ENCODE measurements at places on chromosomes 16 and 17.

DNA sequence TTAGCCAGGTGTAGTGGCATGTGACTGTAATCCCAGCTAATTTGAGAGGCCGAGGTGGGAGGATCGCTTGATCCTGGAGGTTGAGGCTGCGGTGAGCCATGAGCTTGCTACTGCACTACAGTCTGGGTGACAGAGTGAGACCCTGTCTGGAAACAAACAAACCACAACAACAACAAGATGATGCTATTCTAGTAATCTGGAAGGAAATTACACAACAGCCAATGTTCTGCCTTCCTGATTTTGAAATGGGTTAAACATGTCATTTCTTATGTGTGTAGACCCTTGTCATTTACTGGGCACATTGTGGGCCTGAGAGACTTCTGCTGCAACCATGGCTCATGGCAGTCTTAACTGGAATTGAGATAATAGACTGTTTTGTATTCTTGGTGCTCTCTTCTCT, 5.9 kb downstream of the COQ7 start:
- no peak for DNase-seq

GRCh38 chr16:11401161-11402050, 56.1 kb downstream of the RMI2 start:
- no peak for DNase-seq

DNA sequence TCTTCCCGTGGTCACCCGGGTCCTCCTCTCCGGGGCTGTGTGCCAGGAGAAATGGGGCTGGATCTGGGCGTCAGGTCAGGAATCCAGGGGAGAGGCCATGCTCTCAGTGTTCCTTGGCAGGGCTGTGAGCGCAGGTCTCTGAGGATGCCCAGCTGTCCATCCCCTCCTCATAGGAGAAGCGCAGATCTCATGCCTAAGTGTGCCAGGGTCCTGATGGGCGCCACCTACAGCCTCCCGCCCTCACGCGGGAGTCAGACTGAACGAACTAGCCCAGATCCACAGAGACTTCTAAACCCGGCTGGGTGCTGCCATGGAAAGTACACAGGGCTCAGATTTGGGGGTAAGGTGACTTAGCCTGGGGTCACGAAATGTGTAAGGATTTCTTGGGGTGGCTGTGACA, 24.3 kb downstream of the MGRN1 start:
- DNase-seq: no peak

DNA sequence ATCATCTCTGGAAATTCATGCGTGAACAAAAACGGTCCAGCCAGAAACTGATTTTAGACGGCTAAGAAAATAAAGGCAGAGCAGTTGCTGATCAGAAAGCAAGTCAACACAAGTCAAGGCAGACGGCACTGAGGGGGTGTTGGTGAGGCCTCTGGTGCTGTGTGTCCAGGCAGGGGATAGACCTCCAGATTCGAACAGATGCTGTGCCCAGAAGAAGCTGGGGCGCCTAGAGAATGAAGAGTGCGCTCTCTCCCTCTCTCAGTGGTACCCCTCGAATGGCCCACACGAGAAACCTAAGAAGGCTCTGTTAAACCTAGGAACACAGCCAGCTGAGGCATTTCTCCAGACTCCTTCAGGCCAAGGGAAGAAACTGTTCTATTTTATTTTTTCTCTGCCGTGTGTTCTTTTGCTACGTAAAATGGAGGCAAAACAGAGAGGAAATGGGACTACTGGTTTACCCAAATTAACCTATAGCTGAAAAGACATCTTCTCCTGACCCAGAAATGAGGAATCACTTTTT, 178.3 kb downstream of the PMP22 start:
- no peak for DNase-seq

DNA sequence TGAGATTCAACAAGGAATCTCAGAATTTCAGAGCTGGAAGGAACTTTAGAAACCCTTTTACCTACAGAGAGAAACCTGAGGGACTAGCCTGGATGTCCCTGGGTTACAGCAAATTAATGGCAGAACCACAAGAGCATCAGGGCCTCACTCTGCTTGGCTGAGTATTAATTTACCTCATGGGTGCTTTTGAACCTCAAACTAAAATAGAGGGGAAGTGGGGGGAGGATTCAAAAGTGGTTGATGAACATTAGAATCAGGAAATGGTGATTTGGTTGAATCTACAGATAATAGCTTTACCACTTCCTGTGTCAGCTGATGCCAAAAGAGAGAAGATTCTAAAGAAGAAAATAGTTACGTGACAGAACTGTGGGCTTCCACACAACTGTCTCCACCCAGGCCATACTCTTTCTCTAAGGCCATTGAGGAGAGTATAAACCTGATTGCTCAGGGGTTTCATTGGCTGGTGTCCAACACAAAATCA, 11.3 kb upstream of the SKAP1 start:
- DNase-seq: no peak

GRCh38 chr16:11657556-11657955, 10.7 kb upstream of the SNN start:
- no peak for DNase-seq

DNA sequence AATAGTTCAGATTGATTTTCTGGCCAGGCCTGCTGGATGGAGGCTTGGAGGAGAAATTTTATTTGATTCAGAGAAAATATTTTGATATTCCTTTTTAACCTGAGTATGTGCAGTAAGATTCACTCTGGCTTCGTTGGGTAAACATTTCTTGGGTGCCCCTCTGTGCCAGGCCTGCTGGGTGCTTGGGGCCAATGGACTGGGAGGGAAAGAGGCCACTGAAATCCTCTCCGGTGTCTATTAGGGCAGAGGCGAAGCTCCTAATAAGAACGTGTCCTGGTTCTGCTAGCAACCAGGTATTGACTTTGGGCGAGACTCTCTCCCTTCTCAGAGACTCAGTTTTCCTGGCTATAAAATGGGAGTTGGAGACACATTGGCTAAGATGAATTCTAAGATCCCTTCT, 122.5 kb downstream of the CYLD start:
- DNase-seq: no peak

DNA sequence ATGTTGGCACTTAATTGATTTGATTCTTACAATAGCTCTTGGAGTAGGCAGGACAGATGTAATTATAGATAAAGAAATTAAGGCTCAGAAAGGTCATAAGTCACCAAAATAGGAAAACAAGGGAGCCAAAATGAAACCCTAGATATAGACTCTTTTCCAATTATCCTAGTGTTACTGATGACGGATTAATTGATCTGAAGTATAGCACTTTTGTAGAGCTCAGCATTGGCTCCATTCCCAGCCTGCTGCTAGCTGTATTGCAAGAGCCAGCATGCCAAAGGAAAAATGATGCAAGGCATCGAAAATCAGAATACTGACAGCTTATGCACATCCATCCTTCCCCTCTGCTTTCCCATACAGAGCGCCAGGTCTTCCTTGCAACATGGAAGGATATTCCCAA, 21.6 kb upstream of the RASL10B start:
- no peak for DNase-seq

DNA sequence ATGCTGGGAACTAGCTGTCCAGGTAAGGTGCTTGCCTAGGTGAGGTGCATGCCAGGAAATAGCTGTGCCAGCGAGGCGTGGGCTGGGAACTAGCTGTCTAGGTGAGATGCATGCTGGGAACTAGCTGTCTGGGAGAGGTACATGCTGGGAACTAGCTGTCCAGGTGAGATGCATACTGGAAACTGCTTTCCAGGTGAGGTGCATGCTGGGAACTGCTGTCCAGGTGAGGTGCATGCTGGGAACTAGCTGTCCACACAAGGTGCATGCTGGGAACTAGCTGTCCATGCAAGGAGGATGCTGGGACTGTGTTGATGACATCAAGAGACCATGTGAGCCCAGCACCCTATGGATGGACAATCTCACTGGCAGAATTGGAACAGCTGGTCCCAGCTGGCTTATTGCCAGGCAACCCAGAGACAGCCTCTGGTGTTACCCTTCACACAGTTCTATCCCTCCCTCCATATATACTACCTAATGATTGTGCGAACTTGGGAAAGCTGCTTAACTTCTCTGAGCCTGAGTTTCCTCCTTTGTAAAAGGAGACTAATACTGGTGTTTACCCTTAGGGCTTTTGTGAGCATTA, 479.9 kb upstream of the RBFOX1 start:
- no peak for DNase-seq

- no peak for DNase-seq
Observed at GRCh38 chr16:17224350-17224749, 246.4 kb downstream of the XYLT1 start.

DNA sequence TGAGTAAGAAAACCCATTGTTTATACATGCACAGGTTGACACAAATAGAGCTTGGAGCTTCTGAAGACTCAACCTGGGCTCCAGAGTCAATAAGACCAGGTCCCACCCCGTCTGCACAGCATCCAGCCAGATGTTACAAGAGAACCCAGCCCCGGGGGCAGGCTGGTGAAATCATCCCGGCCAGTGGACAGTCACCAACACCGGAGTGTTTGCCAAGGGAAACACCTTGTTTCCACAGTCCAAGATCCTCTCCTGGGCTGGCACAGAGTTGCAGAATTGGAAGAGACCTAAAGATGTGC, 90.3 kb downstream of the RAB11FIP4 start:
- no peak for DNase-seq

DNA sequence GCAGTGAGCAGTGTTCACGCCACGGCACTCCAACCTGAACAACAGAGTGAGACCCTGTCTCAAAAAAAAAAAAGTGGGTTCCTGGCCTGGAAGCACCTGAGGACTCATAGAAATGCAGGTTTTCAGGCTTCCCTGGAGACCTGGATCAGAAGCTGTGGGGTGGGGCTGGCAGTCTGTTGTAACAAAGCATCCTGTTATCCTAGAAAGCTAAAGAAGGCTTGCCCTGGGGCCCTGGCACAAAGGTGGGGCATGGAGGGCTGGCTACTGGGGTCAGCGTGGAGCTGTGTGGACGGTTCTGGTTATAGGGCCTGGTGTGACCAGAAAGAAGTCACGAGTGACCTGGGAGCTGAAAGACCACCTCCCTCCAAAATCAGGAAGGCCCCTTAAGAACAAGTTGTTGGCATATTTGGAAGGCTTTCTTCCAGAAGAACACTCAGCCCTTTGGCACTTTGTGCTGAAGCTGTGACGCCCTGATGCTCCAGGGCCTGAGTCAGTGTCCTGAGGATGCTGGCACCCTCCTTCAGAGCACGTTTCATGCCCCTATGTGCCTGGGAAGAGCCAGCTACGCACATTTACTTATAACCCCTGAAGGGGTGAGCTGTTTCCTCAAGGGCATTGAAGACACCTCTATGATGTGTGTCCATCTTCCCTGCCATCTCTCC, 6.2 kb downstream of the CRISPLD2 start:
- no peak for DNase-seq

- DNase-seq: no peak
Observed at GRCh38 chr16:81553080-81553813, 108.6 kb downstream of the CMIP start.

DNA sequence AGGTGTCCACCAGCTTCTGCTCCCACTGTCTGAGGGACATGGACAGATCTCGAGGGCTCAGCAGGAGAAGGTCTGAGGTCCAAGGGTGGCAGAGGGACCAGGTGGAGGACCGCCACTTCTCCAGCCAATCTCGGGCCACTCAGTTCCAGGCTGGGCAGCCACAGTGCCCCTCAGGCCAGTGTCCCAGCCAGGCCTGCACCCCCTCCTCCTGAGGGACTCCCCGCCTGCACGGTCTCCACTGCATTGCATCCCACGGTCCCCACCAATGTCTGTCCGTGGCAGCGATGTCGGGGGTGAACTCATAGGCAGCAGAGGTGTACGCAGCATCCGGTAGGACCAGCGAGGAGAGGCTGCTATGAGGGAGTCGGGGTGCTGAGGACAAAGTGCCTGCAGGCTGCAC, 64.2 kb upstream of the DOC2B start:
- no peak for DNase-seq

DNA sequence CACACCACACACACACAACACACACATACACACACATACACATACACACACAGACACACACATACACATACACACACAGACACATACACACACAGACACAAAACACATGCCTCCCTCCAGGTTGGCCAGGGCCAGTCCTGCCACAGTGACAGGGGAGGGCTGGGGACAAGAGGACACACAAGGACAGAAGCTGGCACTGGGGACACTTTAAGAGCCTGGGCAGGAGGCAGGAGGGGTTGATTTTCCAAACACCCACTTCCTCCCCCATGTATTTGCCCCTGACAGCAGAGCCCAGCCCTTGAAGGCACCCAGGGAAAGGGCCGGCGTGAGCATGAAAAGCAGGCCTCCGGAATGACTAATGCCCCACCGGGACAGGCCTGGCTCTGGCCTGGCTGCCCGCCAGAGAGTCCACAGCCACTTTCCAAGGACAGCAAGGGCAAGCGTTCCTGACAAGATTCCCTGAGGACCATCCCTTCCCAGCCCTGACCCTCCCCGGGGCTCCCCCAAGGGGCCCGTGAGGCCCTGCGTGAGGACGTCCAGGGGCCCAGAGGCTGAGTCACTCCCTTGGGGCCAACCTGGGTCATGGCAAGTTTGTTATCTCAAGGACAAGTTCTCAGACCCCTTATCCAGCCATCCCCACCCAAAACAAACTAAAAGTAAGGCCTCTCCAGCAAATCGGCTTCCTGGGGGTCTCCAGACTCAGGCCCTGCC, 235.6 kb downstream of the ZNF423 start:
- DNase-seq: no peak

DNA sequence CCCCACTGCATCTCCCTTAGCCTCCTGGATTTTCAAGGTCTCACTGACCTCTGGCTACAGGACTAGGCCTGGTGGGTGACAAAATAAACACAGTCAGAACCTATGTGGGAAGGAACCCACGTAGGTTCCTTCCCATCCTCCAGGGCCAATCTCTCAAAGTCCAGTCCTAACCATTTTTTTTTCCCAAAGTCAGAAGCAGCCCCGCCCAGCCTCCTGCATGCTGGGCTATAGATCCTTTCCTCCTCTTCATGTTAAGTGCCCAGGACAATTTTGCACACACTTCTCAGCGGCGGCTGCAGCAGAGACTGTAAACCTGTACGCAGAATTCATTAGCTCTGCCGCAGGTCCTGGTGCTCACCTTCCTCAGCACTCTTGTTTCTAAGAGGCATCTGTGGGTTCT, 285.8 kb downstream of the NPIPA8 start:
- no peak for DNase-seq

GRCh38 chr17:82374626-82375331, 3.2 kb downstream of the UTS2R start:
- DNase-seq: no peak

DNA sequence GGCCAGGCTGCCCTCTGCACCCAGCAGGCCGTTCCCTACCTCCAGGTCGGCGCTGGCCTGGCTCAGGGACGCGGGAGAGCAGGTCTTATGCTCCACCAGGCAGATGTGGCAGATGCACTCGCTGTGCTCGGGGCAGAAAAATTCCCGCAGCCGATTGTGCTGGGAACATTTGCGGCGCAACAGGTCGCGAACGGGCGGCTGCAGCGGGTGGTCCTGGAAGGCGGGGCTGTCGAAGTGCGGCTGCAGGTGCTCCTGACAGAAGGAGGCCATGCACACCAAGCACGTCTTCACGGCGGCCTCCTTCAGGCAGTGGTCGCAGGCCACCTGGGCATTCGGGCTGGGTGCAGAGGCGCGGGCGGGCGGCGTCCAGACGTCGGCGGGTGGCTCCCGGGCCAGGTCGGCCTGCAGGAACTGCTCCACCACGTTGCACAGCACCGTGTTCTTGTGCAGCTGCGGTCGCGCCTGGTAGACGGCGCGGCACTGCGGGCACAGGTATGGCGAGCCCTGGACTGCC, 439 bp downstream of the TRIM25 start:
- peak; percentile 47 for DNase-seq
